ENCODE measurements at places on chromosomes 5 and 9. TPM values are rescaled to one million over a fixed set of nuclear protein-coding genes. Genes with fewer than 3 reads are reported as not detected.
A peak's percentile ranks its signal among the peaks of the same experiment; 100 is the strongest.

- DNase-seq = no peak
Observed at GRCh38 chr5:142720641-142721271, 34.9 kb upstream of the FGF1 start.

DNA sequence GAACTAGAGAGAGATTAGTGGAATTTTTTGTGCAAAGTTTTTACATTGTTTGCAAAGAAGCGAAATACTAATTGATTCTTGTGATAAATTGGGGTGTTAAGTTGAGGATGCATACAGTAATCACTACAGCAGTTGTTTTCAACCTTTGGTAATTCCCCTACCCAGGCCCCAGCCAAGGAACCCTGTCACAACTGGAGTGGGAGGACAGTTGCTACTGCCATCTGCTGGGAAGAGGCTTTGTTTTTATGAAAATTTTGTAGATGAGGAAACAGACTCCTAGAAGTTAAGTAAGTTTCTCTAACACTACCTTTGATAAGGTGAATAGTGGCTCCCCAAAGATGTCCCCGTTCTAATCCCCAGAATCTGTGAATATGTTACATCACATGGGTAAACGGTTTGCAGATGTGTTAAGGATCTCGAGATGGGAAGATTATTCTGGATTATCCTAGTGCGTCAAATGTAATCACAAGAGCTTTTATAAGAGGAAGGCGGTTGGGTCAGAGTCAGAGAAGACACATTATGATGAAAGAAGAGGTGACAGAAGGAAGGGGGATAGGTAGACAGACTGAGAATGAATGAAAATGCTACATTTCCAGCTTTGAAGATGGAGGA is 34.0 kb upstream of the PPP1R2B start:
- peak; percentile 18 for DNase-seq

DNA sequence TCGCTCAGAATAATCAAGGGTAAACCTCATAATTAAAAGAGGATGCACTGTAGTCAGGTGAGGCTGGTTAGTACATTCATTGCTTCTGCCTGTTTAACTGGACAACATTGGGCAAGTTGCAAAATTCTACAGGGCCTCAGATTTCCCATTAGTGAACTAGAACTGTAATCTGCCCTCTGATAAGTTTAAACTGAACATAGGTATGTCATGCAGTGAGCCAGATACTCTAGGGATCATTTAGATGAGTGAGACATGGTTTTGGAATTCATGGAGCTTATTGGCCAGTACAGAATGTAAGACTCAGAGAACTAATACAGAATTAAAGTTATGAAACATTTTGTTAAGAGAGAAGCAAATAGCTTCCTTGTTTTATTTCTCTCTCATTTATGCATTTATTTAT is 35.9 kb downstream of the RNF44 start:
- DNase-seq = no peak

DNA sequence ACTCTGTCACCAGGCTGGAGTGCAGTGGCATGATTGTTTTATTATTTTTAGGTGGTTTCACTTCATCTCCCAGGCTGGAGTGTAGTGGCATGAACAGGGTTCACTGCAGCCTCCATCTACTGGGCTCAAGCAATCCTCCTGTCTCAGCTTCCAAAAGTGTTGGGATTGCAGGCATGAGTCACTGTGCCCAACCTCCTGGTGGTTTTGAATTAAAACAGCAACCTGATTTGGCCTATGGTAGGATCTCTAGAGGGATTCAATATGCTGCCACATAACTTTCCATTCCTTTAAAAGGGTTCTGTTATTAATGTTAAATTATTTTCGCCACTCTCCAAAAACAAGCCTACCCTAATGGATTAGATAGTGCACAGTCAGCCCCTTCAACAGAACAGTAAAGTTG is 9.9 kb upstream of the HSPA4 start:
- no peak for DNase-seq

GRCh38 chr5:91190314-91190690 is 192.8 kb downstream of the ARRDC3 start:
- no peak for DNase-seq

- no peak for DNase-seq
Observed at GRCh38 chr9:110777196-110777875, 108.7 kb downstream of the MUSK start.

DNA sequence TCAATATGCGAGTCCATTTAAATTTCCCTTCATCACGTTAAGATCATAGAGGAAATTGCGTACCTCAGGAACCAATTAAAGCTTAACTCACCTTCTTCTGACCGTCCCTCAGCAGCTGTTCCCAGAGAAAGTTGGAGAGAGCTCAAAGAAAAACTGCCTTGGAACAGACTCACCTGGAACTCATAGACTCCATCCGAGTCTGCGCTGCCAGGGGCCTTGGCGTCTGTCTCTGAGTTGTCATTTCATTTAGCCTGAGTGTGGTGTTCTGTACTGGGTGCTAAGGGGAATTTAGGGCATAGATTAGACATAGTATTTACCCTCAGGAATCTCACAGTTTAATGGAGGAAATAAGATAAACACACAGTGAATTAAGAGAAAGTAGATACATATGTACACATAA is 892.7 kb downstream of the TLE1 start:
- DNase-seq = no peak

GRCh38 chr9:27352457-27353165 is 55.7 kb upstream of the EQTN start:
- DNase-seq = peak; percentile 19

DNA sequence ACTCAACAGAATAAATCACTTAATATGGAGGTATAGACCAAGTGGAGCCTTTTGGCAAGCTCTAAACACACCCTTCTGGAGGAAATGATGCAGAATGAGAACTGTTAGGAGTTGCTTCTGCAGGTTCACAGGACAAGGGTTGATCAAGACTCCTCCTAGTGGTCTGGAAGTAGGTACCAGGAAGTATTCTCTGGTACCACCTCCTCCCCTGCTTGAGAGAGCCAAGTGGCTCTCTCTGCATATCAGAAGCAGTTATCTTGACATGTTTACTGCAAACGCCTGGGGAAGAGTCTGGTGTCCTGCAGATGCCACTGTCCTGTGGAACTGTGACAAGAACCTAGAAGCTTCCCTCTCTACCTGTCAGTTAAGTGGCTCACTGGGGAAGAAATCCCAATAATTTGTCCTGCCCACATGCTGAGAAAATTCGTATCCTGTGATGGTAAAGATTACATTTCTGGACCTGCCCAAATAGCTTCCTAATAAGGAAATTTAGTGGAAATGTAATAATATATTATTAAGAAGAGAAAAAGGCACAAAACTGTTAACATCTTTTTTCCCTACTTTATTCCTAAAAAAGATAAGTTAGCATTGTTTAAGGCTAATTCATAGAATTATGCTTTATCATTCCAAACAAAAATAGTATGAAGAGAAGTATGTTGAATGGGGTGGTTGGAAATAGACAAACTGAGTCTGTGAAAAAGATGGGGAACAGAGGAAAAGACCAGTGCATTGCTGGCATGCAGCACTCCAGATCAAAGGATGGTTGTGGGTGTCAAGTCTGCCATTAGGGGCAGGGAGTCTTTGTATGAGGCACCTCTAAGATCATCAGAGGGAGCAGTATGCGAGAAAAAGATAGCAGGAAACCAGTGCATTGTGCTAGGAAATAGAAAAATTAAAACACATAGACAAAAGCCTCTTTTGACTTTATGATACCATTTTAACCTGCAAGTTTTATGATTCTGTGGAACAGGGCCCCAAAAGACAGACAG is 118.8 kb downstream of the CDC42SE2 start:
- peak; percentile 59 for DNase-seq

- no peak for DNase-seq
Observed at GRCh38 chr9:80841888-80842287, 847.5 kb downstream of the TLE1 start.

GRCh38 chr5:67248703-67249589 is 52.3 kb upstream of the CD180 start:
- no peak for DNase-seq

DNA sequence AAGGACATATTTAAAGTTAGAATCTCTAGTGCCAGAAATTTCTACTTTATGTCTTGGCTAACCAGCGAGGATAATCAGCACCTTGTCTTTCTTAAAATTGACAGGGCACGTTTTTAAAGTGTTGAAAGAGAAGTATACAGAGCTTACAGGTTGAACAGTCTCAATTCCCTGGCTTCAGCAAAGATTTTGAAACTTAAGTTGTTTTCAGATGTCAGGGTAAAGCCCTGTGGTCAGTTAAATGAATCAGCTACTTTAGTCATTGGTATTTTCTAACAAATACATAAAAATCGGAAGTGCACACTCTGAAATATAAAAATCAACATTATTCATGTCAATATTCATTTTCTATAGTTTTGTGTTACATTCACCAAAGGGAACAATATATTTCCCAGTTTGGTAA is 29.1 kb downstream of the SNCAIP start:
- DNase-seq = no peak

DNA sequence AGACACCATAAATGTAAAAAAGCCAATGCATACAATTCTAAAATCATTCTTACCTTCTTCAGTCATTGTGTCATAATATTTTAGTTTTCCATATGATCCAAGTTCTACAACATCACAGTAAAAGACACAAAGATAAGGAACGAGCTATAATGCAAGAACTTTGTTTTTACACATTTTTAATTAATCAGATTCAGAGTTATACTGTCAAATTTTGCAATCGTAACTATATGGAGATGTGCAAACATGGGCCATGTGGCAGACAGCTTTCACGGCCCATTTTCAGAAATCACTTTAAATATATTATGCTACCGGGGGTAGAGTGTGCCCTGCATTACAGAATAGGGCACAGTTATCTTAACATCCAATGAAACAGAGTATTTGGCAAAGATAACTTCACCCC is 188.4 kb downstream of the ACER2 start:
- DNase-seq = no peak

- no peak for DNase-seq
Observed at GRCh38 chr5:114363837-114364236, 2.0 kb downstream of the KCNN2 start.

- DNase-seq = no peak
Observed at GRCh38 chr9:123620239-123620638, 264.2 kb downstream of the CRB2 start.

GRCh38 chr5:66826696-66827095 is 230.5 kb downstream of the MAST4 start:
- DNase-seq = no peak

- no peak for DNase-seq
Observed at GRCh38 chr5:111299831-111300432, 75.7 kb downstream of the CAMK4 start.

DNA sequence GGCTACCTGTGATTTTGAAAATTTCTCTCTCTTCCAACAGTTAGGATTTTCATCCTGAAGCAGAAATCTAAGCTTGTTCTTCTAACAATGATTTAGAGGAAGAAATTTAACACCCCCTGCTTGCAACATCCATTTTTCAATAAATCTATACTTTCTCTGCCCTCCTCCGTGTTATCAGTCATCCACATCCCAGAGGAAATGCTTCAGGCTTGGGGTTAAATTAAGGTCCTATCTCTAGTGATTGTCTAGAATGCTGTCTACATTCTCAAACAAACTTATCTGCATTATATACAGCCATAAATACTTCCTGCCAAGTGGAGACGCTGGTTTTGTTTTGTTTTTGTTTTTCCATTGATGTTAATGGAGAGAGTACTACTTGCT is 371.0 kb downstream of the CSNK1G3 start:
- no peak for DNase-seq

DNA sequence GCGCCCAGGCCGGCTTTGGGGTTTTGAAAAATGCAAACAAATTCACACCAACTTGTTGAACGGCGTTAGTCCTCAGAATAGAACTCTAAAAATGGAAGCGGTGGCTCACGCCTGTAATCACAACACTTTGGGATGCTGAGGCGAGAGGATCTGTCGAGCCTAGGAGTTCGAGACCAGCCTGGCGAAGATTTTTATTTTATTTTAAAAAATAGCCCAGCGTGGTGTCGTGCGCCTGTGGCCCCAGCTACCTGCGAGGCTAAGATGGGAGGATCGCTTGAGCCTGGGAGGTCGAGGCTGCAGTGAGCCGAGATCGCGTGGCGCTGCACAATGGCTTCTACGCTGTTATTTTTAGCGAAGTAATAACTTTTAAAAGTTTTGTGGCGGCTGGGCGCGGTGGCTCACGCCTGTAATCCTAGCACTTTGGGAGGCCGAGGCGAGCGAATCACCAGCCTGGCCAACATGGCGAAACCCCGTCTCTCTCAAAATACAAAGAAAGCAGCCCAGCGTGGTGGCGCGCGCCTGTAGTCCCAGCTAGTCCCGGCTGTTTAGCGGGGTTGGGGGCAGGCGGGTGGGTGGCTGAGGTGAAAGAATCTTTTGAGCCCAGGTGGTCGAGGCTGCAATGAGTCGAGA is 694 bp upstream of the PLIN2 start:
- DNase-seq = peak; percentile 49

GRCh38 chr5:61626639-61627282 is 294.7 kb downstream of the ZSWIM6 start:
- DNase-seq = no peak

- DNase-seq = no peak
Observed at GRCh38 chr5:135005076-135005475, 29.0 kb downstream of the PITX1 start.

- no peak for DNase-seq
Observed at GRCh38 chr5:9464478-9464877, 81.4 kb downstream of the SEMA5A start.

- DNase-seq = no peak
Observed at GRCh38 chr5:58381566-58381965, 78.3 kb downstream of the PLK2 start.

DNA sequence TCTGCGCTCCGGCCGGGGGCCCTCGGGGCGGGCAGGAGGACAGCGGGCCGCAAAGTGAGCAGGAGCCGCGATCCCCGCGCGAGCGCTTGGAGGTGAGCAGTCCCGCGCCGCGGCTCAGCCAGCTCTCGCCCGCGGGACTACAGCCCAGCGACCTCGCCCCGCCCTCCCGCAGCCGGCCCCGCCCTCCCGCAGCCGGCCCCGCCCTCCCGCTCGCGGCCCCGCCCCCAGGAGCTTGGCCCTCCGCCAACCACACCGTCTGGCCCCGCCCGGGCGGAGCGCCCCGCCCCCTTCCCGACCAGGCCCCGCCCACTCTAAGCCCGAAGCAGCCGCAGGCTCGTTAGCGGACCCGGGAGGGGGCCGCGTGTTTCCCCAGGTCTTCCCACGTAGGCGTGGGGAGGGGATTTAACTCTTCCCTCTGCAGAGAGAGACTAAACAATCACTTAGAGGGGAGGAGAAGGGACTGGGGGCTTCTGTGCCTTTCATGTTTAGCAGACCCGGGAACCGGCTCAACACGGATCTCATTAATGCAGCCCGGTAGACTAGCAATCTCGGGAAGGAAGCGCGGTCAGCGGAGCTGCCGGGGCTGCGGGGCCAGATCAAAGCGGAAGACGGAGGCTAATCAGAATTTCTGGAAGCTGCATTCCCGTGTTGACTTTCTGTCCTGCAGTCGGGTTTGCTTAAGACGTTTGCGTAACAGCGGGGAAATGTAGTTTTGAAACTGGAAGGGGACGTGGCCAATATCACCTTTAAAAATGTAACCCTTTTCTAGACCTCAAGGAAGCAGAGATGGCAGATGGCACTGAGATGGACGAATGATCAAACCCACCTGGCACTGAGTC is at the start of gene MYO10:
TSS of gene MYO10 (minus strand) at position 139 of the 839 bp plus-strand sequence. CDS start 480 bp downstream, outside the sequence.
- peak; percentile 54 for DNase-seq

GRCh38 chr9:106179191-106179590 is 484.9 kb downstream of the TMEM38B start:
- DNase-seq = no peak

GRCh38 chr5:178859625-178860521 is at the start of gene ZNF354B:
TSS of gene ZNF354B (plus strand) at chr5:178859953. CDS start at chr5:178861048, 1,095 bp downstream.
- DNase-seq = peak; percentile 85

Gene PGM5
- not detected for total RNA-seq

Gene DMRT3
- total RNA-seq = not detected

Gene OLFML2A
- total RNA-seq = not detected

Gene LCN15
- not detected for total RNA-seq

Gene ANXA2R
- 25.1 TPM for total RNA-seq

Gene CD74
- 1,180 TPM for total RNA-seq

Gene GPR150
- 1.7 TPM for total RNA-seq

Gene GARIN3
- total RNA-seq = not detected

Gene CCDC192
- not detected for total RNA-seq

Gene GABBR2
- not detected for total RNA-seq

Gene PCDH1
- not detected for total RNA-seq

All from activated CD4-positive, alpha-beta memory T cell treated with anti-CD3 and anti-CD28 coated beads, Interleukin-2, amount 10 ng/mL, durations not matched to agents 7 days and 5 days (primary cell).